Epithelial cell of proximal tubule (primary cell): ENCODE measurements at places on chromosomes 6 and 20.

GRCh38 chr6:15389765-15390723 lies 144.2 kb downstream of the JARID2 start:
- no peak for DNase-seq

DNA sequence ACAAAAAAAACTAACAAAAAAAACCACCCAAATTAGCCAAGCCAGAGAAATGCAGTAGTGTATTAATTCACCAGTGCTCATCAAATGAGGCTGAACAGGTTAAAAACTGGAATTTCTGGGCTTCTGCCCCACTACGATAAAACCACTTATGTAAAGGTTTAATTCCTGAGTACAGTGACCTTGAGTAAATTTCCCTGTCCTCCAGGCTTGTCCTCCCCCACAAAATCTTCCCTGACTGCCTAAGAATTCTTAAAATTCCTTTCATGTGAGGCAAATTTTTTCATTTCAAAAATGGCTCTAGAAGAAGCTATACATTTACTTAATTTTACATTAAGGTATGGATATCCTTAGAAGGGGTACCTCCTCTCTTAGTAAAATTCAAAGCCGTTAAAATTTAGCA lies 80.1 kb upstream of the ID4 start:
- no peak for DNase-seq

- DNase-seq = peak; percentile 88
Measured at GRCh38 chr6:138970856-138971425, 17.1 kb downstream of the REPS1 start.

- no peak for DNase-seq
Measured at GRCh38 chr6:135162678-135163439, 18.2 kb upstream of the MYB start.

GRCh38 chr6:21529431-21529830 lies 64.1 kb upstream of the SOX4 start:
- DNase-seq = no peak

- no peak for DNase-seq
Measured at GRCh38 chr6:21887231-21888185, 294.0 kb downstream of the SOX4 start.

GRCh38 chr6:4971851-4972250 lies 32.0 kb downstream of the RPP40 start:
- no peak for DNase-seq

DNA sequence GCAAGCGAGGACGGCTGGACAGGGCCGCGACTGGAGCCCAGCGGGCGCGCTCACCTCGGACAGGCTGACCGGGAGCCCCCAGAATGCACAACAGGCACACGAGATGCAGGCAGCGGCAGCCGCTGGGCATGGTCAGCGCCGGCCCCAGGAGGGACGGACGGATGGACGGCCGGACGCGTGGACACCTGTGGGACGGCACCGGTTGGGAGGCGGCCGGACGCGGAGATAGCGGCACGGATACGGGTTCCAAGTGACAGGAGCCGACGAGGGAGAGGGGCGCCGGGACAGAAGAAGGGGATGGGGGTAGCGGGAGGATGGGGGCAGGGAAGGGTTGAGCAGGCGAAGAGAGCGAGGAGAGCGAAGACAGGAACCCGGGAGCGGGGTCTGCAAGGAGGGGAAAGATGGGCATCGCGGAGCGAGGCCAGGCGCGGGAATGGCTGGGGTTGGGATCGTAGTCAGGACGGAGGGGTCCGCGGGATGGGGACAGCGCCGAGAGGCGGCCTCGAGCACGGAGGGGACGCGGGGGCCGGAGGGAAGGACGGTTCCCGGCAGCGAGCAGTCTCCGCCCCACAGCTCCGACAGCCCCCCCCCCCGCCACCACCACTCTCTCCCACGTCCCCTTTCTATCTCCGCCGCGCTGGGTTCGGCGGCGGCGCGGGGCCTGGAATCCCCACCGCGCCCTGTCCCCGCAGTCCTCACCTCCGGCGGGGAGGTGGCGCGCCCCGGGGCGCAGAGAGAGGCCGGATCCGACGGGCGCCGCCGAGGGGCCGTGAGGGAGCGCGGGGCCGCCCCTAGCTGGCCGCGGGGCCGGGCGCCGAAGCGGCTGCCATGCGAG lies 435 bp downstream of the DLK2 start:
- DNase-seq = no peak

DNA sequence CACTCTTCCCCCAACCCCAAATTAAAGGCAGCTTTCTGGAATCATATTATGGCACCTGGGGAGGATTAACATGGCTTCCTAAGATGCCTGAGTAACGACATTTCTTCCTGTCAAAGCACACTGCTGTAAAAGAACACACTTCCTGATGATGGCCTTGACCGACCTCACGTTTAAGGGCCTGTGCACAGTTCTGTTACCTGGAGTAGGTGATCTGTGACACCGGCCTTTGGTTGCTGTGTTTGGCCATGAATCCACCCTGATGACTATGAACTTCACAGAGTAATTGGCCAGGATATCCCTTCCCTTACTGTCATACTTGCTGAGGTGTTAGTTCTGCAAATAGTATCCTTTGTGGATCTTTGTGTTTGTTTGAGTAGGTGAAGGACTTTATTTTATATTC lies 45.8 kb downstream of the PLCB4 start:
- DNase-seq = no peak

DNA sequence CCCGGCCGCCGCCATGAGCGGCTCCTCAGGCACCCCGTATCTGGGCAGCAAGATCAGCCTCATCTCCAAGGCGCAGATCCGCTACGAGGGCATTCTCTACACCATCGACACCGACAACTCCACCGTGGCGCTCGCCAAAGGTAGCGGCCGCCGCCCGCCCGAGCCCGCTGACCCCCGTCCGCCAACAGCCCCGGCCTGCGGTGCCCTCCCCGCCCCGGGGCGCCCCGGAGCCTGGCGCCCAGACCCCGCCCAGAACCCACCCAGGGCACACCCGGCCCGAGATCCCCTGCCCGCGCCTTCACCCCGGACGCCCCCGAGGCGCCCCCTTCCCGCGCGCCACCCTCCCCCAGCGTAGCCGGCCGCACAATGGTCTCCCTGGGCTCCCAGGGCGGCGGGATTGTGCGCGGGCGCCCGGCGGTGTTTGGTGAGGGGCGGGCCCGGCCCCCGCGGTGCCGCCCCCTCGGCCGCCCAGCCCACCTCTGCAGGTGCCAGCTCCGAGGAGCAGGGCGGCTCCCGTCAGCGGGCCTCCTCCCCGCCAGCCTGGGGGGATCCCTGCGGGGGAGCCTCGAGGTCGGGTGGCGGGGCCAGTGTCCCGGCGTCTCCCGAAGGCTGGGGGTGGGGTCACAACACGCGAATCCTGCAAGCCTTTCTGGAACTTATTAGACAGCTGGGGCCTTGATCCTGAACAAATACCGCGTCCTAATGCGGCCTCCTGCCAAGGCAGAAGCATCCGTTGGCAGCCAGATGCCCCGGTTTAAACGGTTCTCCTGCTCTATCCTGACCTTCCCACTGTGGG lies 577 bp downstream of the LSM14B start:
- no peak for DNase-seq

- no peak for DNase-seq
Measured at GRCh38 chr6:3376064-3376463, 80.8 kb downstream of the SLC22A23 start.

GRCh38 chr6:36688739-36689075 lies 8.9 kb upstream of the RAB44 start:
- no peak for DNase-seq

DNA sequence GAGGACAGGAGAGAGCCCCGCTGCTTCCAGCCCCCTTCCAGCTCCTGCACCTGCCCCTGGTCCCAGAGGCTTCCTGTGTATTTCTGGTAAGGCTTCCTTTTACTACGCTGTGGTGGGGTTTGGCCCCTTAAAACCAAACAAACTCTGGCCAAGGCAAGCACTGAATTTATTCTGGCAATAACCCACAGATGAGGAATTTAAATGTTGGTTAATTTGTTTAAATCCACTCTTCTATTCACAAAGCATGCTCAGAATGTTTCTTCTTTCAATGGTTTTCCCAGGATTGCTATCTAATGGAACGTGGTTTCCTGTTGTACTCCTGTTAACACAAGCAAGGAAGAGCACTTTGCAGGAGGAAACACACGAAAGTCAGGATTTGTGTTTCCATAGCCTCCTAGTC lies 236.5 kb upstream of the FOXQ1 start:
- no peak for DNase-seq

DNA sequence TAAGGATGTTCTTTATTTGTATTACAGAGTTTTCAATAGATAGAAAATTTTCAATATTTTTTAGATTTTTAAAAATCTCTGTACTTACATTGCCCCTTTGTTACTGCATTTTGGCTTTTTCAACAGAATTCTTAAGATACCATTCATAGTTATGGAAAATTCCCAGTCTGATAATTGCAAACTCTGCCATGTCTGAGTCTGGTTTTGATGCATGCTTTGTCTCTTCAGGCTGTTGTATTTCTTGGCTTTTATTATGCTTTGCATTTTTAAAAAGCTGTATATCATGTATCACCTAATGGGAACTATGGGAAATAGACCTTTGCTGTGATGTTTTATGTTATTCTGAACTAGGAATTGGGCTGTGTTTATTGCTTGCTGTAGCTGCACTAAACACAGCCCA lies 898.9 kb upstream of the ADGRB3 start:
- no peak for DNase-seq

DNA sequence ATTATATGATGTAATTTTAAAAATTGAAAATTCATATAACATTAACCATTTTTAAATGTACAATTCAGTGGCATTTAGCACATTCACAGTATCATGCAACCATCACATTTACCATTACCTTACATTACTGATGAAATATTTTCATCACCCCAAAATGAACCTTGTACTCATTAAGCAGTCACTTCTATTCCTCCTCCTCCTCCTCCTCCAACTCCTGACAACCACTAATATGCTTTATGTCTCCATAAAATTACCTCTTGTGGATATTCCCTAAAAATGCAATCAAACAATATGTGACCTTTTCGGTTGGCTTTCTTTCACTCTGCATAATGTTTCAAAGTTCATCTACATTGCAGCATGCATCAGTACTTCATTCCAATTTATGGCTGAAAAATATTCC lies 45.2 kb downstream of the ZHX3 start:
- DNase-seq = no peak

GRCh38 chr6:143844006-143844405 lies 868 bp downstream of the LTV1 start:
- no peak for DNase-seq

- DNase-seq = no peak
Measured at GRCh38 chr6:29633534-29633905, 537 bp upstream of the GABBR1 start.

DNA sequence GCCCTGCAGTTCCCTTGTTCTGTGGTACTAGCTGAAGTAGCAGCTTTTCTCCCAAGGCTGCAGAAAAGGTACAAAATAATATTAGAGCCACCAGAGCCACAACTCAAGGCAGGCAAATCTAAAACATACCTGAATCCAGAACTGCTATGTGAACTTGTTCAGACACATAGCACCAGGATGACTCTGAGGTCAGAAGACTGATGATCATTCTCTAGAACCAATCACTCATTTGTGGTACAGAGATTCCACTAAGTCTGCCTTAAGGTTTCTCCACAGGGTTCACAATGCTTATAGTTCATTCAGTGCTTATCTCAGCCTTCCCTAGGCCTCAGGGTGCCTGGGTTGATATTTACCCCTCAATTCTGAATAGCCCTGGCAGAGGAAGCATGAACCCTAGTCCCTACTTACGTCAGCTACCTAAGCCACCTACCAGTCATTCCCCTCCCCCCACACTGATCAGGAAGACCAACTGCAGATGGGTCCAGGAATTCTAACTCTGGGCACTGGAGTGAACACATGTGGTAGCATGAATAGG lies 140.9 kb upstream of the MOCS1 start:
- DNase-seq = no peak

DNA sequence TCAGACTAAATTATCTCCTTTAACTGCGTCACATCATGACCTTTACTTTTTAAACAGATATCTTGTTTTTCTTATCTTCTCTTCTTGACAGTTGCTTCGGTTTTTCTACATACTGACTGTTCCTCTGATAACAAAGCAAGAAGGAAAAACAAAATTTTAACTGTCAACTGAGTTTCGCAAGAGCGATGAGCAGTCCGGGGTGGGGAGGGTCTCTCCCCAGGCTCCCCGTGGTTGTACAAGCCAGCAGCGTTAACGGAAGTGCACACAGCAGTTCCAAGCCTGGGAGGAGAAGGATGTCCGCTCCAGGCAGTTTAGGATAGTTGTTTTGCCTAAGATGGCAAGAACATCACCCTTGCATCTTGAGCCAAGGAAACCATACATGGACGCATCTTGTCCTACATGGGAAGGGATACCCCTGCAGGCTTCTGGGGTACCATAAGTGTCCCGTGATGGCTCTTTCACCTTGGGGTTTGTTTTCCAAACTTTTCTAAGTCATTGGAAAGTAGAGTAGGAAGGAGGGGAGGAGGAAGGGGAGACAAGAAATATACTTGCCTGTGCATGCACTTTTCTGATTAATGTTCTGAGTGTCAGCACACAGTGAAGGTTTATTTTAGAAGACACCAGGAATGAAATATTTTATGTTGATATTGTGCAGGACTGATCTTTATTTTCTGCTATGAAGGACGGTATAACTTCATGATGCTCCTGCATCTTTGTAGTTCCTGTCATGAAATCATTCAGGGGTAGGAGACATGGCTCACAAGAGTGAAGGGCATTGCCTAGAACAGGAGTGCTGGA lies 20.8 kb downstream of the SLC24A3 start:
- no peak for DNase-seq

DNA sequence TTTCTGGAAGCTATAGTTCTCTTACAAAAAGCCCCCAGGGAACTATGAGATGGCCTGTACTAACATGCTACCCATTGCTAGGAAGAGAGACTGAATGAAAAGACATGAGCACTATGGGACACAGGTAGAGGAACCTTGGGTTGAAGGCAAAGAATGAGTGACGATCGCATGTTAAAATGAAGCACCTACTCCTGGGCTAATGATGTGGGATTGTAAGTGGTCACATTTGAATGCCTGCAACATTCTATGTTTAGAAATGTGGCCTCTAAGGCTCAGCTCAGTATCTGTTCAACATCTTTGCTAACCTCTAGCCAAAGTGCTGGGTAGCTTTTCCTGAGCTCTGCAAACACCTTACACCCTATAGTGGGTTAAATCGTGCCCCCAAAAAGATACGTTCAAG lies 5.2 kb upstream of the ZC3H12D start:
- no peak for DNase-seq

GRCh38 chr6:30357678-30358540 lies 13.0 kb downstream of the RPP21 start:
- DNase-seq = no peak

DNA sequence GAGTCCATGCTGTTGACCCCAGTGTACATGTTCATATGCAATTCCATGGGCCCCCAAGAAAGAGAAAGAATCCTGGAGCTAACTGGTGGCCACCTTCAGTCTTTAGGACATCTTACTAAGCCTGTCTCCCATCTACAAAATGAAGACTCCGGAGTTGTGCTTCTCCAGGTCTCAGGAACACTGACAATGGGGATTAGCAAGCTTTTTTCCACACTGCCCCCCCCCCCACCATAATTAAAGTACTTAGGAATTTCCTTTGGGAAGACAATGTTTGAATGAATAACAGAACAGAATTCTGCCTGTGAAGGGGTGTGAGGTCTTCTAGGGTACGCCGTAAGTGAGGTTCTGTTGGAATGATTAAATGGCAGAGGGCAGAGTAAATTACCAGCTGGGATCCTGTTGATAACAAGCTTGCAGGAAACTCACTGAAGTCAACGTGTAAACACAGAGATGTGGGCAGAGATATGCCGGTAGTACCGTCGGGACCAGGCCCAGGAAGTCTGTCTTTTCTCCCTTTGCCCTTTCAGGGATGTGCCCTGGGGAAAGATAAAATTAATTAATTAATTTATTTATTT lies 63.1 kb downstream of the ANKRD6 start:
- no peak for DNase-seq
